ENCODE measurements at places on chromosomes 2 and 18.

DNA sequence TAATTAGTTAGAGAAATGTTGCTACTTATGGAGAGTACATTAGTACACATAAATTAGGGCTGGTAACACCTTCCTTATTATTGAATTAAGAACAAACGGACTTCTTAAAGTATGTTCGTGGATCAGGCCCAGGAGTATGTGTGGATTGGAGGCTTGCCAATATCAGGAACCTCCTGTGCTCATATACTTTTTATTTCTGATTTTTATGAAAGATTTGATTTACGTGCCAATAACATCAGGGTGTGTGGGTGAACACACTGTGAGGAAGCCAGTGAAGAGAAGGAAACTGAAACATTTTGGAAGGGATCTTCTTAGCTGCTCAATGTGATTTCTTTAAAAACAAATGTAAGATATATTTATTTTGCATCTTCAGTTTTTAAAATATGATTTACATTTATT is 113.0 kb downstream of the EFEMP1 start:
- DNase-seq = no peak

DNA sequence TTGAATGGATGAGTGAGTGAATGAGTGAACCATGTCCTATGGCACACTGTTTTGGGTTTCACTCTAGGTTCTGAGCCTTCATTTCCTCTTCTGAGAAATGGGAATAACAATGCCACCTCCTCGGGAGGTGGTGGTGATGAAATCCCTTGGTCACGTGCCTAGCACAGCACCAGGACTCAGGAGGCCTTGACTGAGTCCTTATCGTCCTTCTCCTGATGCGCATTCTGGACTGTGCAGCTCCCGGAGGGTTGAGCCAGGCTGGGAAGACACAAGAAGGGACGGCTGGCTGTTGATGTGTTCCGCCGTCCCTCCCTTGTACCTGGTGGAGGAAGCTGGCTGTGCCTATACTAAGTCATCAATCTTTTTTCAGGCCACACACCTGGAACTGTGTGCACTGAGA is 437.3 kb downstream of the ZNF521 start:
- no peak for DNase-seq

- no peak for DNase-seq
Measured at GRCh38 chr2:1728821-1729220, 15.5 kb downstream of the PXDN start.

GRCh38 chr2:71426721-71427120 is 26.6 kb upstream of the DYSF start:
- no peak for DNase-seq

DNA sequence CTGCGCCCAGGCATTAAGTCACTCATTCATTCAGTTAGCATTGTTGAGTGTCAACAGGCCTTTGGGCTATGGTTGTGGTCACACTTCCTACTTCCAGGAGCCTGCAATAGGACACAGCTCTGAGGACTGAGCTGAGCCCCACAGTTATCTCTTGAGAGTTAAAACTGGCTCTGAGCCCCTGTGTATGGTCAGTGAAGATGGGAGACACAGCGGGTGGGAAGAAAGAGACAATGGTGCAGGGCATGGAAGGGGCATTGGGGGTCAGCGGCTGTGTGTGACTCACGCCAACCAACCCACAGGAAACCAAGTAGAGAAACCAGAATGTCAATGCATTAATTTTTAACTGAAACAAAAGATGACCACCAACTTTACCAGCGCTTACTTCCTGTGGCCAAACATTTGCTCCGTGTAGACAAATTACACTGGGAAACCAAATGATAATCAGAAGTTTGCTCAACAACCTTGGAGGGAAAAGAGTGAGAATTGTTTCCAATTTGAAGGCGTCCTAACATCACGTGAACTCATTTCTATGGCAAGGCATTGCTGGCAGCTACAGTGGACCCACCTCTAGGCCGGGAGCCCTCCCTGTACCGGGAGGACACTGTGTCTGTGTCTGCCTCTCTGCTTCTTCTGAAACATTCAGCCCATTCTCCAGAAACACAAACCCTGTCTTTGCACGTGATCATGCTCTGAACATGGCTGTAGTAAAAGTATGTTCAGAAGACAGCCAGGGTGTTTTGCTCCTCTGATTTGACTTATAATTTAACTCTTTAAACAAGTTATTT is 212.0 kb upstream of the ID2 start:
- DNase-seq = peak; percentile 11

DNA sequence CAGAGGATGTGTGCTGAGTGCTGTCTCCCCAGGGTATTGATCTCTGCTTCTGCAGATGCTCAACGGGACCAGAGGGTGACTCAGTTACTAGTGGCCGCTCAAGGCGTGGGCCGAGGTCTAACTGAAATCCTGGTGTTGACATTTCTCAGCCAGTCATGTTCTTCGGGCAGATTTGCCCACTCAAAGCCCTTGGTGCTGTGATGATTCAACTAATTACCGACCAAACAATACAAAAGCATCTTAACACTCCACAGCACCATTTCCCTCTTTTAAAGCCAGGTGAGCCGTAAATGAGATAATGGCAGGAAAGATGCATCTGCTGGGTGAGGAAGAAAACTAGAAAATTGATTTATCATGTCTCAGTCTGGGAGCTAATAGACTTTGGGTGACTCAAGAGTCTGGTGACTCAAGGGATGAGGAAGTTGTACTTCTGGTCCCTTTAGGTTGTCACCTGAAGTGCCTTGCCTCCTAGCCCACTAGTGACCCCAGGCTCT is 32.7 kb upstream of the PRLH start:
- peak; percentile 23 for DNase-seq

- DNase-seq = no peak
Measured at GRCh38 chr2:146143971-146144370, 1624.1 kb upstream of the ZEB2 start.

DNA sequence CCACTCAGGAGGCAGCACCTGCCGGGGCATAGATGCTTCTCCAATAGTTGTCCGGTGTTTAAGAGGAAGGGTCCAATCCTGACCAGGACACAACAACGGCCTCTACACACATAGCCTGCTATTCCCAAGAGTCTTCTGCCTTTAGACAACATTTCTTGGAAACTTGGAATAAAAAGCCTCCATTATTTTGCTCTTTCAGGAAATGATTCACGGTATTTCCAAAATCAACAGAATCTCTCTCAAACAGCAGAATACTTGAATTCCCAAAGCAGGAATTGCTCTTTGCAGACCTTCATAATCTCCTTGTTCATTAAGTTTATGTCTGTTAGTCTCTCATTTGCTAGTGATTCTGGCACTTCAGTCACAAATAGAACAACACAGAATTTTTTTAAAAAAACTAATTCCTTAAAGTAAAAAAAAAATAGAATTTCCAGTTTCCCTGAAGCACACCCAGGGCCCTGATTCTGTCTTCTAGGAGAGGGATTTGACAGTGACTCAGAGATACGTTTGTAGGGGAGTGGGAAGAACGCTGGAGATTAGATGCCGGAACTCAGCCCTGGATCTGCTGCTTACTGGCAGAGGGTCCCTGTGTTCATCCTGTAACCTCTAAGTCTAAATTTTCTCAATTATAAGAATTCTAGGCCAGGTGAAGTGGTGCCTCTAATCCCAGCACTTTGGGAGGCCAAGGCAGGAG is 74.7 kb downstream of the NAB1 start:
- no peak for DNase-seq

- no peak for DNase-seq
Measured at GRCh38 chr2:127615511-127616166, 30.3 kb upstream of the GPR17 start.

GRCh38 chr2:58918141-58918540 is 677.0 kb upstream of the FANCL start:
- no peak for DNase-seq

- no peak for DNase-seq
Measured at GRCh38 chr2:68936427-68936826, 16.3 kb downstream of the GKN2 start.

- DNase-seq = no peak
Measured at GRCh38 chr2:240196716-240197461, 56.4 kb upstream of the OTOS start.

- no peak for DNase-seq
Measured at GRCh38 chr2:127721311-127721977, 20.1 kb downstream of the SFT2D3 start.

DNA sequence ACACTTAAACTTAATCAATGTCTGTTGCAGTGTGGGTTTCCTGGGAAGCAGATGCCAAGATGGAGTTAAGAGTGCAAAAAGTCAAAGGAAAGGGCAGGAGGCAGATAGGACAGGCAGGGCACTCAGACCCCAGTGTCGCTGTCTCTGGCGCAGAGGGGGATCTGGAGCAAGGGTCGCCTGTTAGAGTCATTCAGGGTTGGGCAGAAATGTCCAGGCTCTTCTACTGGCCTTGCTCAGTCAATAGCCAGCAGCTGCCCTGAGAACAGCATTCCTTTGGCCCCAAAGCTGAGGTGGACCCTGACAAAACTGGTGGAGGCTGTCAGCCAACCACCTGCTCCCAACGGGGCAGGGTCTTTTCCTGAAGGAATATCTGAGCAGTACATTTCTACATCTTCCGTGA is 97.1 kb upstream of the SLC66A3 start:
- DNase-seq = no peak

DNA sequence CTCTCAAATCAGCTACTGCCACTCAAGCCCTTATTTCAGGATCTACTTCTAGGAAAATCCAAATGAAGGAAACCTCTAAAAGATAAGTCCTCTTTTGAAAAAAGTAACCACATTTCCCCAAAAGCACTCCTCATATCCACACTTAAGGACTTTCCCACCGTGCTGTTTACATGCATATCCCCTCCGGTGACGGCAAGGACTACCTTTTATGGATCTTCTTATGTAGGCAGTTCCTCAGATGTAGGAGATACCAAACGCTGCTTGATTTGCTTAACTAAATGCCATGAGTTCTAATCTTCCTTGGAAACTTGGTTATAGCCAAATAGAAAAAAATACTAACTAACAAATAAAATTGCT is 6.9 kb upstream of the TMEM87B start:
- DNase-seq = no peak

- peak; percentile 25 for DNase-seq
Measured at GRCh38 chr2:28193630-28194403, 198.8 kb upstream of the FOSL2 start.

- DNase-seq = no peak
Measured at GRCh38 chr18:22293417-22293816, 124.0 kb downstream of the GATA6 start.

DNA sequence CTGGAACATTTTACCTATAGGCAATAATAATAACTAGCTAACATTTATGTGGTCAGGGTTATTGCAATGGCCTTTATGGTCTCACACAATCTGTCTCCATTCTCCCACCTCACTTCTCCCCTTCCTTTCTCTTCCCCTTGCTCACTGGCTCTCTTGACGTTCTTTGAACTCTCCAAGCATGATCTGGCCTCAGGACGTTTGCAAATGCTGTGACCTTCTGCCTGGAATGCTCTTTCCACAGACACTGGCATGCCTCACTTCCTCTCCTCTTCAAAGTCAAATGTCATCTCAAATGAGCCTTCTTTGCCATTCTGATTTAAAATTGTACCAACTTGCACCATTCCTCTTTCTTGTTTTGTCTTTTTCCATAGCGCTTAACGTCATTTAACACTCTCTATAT is 25.3 kb upstream of the GCG start:
- DNase-seq = no peak

DNA sequence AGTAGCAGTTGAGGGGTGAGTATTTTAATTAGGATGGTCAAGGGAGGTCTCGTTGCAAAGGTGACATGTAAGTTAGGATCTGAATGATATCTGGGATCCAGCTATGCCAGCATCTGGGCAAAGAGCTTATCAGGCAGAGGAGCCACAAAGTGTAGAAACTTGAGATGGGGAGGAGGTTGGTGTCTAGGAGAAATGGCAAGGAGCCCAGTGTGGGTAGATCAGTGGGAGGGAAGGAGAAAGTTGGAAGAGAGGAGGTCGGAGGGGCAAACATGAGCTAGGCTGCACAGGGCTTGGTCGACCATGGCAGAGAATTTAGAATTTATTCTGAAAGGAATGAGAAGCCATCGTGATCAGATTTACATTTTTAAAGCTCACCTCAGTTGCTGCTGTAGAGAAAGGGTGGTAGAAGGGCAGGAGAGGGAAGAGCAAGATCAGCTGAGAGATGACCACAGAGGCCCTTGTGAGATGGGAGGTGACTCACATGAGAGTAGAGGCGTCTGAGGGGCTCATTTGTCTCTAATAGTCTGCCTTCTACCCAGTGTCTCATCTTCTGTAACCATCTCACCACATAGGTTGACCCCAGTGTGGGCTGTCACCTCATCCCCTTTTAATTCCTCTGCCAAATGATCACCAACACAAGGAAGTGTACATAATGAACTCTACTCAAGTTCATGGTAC is 170.0 kb downstream of the ETAA1 start:
- DNase-seq = no peak

DNA sequence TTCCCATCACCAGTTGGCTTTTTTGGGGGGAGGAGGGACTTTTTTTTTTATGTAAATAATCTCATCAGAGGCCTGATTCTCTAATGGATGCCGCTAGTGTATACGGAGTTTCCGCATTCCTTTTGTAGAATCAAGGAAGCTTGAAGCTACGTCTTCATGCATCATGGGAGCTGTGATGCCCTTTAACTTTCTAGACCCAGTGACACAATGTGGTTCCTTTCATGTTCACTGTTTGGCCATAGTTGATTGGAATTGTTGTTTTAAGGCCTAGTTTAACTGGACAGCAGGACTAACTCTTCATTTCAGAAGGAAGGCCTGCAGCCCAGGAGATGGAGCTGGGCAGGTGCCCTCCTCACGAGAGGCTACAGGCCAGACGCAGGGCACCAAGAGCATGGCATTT is 287.9 kb downstream of the AGAP1 start:
- no peak for DNase-seq

DNA sequence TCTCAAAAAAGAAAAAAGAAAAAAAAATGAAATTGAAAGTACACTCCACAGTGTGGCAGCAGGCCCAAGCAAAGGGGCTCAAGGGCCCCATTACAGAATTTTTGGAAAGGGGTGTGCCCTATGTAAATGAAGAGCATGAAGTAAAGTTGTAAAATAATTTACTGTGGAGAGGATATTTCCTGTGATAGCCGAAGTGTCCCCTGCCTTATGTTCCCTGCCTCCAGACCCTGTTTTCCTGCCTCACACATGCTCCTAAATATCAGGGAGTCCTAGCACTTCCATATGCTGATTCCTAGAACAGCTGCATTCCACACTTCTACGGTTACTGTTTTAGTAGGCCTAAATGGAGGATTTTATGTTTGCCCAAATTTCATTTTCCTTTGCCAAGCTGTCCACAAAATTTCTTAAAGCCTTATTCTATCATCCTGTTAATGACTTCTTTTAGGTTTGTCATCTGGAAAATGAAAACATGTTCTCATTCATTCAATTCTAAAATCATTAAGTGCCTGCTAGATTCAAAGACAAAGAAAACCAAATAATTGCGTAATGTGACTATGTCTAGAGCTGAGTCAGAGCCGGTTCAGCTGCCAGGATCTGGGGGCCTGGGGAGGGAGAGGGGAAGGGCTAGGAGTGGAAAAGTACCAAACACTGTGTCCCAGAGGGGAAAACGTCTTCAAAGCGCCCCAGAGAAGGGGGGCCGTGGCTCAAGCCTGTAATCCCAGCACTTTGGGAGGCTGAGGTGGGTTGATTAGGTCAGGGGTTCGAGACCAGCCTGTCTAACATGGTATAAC is 25.9 kb upstream of the IMPA2 start:
- DNase-seq = peak; percentile 48
